ENCODE measurements at places on chromosomes 3 and 15.

GRCh38 chr15:82952158-82953081, at the start of gene HOMER2:
Gene HOMER2 (minus strand): TSS chr15:82952720. CDS start chr15:82952535, 185 bp downstream.
- DNase-seq = peak; percentile 26

- DNase-seq = no peak
Observed at GRCh38 chr3:44424758-44425157, 52.7 kb downstream of the ZNF445 start.

DNA sequence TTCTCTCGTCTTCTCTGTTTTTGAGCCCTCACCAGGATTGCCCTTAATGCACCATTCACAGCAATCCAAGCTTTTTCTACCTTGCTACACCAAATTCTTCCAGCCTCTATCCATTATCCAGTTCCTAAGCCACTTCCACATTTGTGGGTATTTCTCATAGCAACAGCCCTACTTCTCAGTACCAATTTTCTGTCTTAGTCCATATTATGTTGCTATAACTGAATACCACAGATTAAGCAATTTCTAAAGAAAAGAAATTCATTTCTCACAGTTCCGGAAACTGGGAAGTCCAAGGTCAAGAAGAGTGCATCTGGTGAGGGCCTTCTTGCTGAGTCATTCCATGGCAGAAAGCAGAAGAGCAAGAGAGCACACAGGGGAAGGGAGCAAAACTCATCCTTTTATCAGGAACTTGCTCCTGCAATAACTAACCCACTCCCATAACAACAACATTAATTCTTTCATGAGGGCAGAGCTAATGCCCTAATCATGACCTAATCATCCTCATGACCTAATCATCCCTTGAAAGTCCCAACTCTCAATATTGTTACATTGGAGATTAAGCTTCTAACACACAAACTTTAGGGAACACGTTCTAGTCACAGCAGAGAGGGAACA, 9.7 kb upstream of the EIF1B start:
- DNase-seq = no peak

DNA sequence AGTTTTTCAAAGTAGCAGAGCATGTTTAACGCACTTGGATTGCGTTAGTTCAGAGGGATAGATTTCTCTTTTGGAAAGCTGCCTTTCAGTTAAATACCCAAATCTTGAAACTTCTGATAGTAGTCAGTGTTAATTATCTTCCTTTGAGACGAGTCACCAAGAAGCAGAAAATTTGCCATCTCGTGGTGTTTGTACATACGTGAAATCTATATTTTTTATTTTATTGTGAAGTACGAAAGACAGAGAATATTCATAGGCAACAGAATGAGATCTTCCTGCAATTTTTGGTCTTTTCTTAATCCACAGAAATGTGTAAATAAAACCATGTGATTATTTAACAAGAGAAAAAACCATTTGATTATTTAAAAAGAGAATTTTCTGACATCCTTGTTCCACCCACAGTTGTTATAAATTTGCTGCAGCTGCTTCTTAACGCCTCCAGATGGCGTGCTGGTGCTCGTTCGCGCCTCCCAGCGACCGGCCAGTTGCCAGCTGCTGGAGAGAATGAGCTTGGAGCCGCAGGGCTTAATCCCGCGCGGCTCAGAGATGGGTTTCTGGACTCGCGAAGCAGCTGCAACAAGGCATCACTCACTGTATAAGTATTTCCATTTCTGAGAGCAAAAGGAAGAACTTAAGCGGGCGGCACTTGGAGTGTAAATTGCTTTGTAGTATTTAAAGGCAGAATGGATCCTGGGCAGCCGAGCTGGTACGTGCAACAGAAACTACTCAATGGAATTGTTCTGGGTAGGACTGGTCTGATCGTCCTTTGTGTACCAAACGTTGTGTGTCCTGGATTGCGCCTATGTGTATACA, 10.5 kb upstream of the SLITRK3 start:
- no peak for DNase-seq

DNA sequence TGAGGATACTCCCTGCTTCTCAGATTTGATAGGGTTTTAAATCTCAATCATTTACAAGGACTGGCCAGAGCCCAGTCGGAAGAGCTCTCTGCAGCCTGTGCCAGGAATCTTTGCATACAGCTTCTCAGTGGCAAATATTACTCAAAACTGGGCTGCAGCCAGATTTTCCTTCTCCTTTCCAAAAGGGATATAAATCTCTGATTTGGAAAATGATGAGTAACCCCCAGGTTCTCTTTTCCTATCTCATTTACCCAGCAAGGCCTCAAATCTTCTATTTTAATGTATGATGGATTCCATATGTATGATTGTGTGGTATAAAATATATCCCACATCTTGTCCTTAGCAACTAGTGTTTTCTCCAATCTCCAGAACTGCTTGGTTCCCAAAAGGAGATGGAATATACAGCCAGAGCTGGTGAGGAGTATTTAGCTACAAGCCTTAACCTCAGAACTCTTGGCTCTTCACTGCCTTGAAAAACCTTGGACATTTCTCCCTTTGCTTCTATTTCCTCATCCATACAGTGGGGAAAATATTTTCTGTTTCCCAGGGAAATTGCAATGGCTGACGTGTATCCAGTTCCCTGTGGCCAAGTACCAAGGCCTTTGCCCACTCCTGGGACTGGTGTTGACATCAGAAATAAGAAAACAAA, 114.4 kb downstream of the ATG7 start:
- DNase-seq = no peak

- no peak for DNase-seq
Observed at GRCh38 chr3:143328451-143328850, 208.9 kb downstream of the CHST2 start.

DNA sequence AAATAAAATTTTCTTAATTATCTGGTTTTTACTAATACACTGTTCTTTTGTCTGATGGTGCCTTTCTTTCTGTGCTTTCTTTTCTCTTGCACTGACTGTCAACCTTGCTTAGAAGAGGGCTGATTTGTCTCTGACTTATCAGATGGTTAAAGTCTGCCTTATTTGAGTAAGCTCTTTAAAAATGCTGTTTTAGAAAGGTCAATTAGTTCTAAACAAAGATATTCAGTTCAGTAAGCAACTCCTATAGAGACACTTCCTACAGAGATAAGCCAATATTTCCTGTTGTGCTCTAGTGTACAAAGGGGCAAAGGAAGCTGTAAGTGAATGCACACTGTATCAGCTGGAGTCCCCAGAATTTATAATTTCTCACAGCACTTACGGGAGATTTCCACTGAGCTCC, 153.4 kb upstream of the TSPAN3 start:
- no peak for DNase-seq

- DNase-seq = no peak
Observed at GRCh38 chr3:142968319-142969025, 5.0 kb upstream of the PAQR9 start.

DNA sequence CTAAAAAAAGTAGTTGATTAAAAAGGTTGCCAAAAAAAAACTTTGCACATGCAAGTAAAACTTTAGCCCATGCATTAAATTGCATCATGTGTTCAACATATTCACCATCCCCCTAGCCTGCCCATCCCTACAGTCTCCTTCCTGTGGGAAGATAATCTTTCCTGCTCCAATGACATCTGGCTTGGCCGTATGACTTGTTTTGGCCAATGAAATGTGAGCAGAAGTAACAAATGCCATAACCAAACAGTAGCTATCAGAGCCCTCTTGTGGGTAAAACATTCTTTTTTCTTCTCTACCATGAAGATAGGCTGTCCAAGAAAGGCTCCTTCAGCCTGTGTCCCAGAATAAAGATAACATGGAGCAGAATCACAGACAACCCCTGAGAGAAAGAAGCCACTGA, 15.3 kb downstream of the ERC2 start:
- no peak for DNase-seq
